Activated naive CD4-positive, alpha-beta T cell treated with Interleukin-2 at 50 U/mL for 16 hours (primary cell): ENCODE measurements at places on chromosomes 5 and 9.

DNA sequence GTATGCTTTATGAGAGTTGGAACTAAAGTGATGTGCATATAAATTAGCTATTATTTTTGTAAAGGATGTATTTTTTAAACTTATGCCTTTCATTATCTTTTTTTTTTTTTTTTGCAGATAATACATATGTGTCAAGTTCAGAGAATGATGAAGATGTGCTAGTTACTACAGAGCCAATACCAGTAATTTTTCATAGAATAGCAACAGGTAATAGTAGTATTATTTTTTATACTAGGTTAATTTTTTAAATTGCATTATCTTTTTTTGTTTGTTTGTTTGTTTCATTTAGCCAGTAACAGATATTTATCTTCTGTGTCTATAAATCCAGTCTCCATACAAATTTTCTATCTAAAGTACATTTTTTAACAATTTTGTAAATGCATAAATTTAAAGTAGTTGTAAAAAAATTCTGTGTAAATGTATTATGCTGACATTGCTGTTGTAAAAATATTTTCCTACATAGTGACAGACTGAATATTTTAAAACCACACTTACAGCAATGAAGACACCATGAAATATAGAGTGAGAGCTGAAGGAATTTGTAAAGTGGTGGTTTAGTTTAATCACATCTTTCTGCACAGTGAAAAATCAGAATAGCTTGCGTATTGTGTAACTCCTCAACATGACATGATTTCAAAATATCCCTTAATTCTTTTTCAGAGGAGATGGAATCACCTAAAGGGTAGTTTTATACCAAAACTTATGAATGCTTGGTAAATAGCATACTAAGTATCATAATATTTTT lies 93.3 kb downstream of the PARP8 start:
- no peak for DNase-seq

GRCh38 chr5:111742177-111742994 lies 14.6 kb downstream of the NREP start:
- no peak for DNase-seq

DNA sequence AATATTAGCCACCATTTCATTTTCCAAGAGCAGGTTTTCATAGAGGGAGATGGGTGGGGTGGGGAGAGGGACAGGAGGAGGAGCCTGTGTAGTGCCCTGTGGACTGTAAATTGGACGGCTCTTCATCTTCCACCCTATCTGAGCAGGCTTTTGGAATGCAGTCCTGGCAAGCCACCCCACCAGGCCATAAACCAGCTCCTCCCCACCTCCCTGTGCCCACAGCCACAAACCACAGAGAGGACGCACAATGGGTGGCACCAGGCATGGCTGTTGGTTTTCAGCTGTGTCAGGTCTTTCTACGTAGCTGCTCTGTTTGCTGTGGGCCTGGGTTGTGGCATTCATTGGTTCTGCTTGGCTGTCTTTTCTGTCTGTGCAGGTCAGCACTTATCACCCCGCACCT lies 58.0 kb downstream of the PLAC8L1 start:
- DNase-seq: no peak

DNA sequence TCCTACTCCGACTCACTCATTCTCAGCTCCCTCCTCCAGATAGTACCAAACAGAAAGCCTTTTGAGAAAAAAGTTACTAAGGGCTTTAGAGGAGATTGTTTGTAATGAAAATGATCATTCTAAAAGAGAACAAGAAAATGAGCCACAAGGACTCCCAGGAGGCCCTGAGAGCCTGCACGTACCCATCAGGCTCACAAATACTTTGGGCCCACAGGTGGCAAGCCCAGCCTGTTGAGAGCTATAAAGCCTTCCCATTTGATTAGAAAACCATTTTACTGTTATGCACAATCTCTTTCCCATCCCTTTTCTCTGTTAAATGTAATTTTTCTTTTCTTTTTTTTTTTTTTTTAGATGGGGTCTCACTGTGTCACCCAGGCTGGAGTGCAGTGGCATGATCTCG lies 136.1 kb downstream of the LHFPL2 start:
- DNase-seq: no peak

DNA sequence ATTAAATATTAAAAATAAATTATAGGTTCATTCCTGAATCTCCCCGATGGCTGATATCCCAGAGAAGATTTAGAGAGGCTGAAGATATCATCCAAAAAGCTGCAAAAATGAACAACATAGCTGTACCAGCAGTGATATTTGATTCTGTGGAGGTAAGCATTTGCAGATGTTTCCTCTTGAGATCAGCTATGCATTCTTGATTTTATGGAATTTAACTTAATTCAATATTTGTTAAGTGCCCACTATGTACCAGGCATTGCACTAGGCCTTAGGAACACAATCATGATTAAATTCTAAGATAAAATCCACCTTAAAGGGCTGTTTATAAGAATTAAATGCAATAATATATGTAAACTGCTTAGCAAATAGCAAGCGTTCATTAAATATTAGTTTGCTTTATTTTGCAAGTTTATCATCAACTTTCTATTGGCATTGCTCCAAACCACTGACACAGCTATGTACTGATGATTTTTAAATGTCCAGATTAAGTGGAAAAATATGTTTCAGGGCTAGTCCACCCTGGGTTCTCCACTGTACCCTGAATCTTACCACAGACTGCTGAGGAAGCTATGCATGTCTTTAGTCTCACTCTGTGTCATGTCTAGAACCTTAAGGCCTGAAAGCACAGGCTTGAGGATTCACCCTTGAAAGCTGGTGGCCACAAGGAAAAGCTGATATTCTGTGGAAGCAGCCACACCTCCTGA lies 33.2 kb downstream of the SLC22A4 start:
- DNase-seq: no peak

GRCh38 chr9:117189121-117189520 lies 225.7 kb downstream of the ASTN2 start:
- no peak for DNase-seq

DNA sequence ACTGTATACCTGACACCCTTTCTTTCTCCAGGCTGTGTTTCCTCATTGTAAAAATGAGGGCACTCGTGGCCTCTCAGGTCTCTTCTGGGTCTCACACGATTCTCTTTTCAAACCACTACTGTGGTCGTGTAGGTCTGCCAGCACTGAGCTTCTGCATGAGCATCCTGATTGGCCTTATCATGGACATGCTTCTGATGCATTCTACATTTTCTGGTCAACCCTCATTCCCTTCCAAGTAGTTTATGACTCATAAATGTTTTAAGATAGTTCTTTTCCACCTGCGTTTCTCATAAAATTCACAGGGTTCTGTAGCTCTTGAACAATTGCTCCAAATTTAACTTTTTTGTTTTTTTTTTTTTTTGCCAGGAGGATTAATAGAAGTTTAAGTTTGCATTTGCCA lies 294.8 kb downstream of the KCTD16 start:
- no peak for DNase-seq

- no peak for DNase-seq
Observed at GRCh38 chr5:75310212-75310611, 26.8 kb upstream of the HMGCR start.
